ENCODE measurements at places on chromosomes 3 and 15.

DNA sequence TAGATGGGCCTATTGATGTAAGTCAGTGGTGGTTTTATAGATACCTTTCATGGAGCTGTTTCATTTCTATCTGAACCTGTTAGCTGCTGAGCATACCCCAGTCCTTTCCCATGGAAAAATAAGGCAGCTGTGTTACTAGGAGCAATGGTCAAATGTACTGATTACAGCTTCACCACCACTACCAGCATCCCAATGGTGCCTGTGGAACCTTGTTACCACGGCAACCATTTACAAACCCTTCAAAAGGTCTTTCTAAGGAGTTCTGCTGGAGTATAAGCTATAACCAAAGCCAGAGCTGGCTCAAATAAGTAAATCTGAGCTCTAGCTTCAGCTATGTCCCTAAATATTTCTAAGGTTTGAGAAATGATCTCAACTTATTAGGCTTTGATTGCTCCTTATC, 133.4 kb upstream of the ACP3 start:
- no peak for DNase-seq
- H3K4me1 ChIP-seq = no peaks in the 10 kb centered on the region
- H3K36me3 ChIP-seq = no peaks in the 10 kb centered on the region
- H3K27me3 ChIP-seq = no peaks in the 10 kb centered on the region

DNA sequence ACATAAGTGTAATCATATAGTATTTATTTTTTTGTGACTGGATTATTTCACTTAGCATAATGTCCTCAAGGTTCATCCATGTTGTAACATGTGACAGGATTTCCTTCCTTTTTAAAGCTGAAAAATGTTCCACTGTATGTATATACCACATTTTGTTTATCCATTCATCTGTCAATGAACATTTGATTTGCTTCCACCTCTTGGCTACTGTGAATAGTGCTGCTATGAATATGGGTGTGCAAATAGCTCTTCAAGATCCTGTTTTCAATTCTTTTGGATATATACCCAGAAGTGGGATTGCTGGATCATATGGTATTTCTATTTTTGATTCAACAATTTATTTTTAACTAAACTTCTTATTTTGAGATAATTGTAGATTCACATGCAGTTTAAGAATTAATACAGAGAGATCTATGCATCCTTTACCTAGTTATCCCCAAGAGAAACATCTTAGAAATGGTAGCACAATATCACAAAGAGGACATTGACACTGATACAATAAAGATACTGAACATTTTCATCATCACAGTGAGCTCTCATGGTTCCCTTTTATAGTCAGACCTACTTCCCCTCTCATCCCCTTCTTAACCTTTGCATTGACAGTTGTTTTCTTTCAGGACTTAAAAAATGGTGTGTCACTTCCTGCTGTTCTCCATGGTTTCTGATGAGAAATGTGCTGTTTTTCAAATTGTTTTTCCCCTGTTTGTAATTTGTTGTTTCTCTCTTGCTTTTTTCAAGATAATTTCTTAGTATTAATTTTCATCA, 90.1 kb downstream of the SATB1 start:
- H3K27me3 ChIP-seq = no peaks in the 10 kb centered on the region
- H3K4me3 ChIP-seq = no peak overlapping the region
- H3K36me3 ChIP-seq = no peaks in the 10 kb centered on the region
- no peak for DNase-seq
- no peaks in the 10 kb centered on the region for H3K4me1 ChIP-seq

DNA sequence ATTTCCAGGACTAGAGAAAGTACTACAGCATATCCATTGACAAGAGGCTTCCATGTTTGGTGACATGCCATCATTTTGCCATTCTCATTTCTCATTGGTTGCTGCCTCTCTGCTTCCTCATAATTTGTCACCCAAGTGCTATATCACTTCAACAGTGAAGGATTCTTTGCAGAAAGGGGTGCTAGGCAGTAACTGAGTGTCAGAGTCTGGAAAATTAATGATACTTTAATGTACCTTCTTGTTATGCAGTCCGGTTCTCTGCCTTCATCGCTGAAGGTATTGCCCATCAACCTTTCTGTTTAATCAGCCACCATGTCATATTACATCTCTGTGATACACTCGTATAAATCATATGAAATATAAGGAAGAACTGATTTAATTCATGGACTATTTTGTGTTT, 550.3 kb downstream of the ROBO2 start:
- no peaks in the 10 kb centered on the region for H3K4me1 ChIP-seq
- no peaks in the 10 kb centered on the region for H3K27me3 ChIP-seq
- DNase-seq = no peak
- no peak overlapping the region for H3K27ac ChIP-seq
- H3K4me3 ChIP-seq = no peak overlapping the region
- H3K36me3 ChIP-seq = no peaks in the 10 kb centered on the region

DNA sequence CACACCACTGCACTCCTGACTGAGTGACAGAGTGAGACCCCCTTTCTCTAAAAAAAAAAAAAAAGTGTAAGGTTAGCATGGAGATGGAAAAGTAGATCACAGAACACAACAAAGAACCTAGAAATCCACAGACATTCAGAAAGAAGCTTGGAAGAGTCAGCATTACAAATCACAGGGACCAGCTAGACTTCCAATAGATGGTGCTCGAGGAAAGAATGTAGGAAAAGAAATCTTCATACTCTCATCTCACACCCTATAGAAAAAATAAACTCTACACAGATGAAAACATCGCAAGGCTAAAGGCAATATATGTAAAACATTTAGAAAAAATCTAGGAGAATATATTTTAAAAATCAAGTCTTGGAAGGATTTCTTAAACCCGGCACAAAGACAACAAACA, 94.5 kb upstream of the ABHD17C start:
- no peaks in the 10 kb centered on the region for H3K36me3 ChIP-seq
- no peak overlapping the region for H3K4me3 ChIP-seq
- H3K27me3 ChIP-seq = no peaks in the 10 kb centered on the region
- DNase-seq = no peak

GRCh38 chr3:140010391-140010790, 75.4 kb downstream of the CLSTN2 start:
- DNase-seq = no peak
- no peak overlapping the region for H3K4me3 ChIP-seq
- H3K27me3 ChIP-seq = no peaks in the 10 kb centered on the region
- H3K27ac ChIP-seq = no peak overlapping the region

GRCh38 chr3:111850537-111850936, 8.5 kb upstream of the PHLDB2 start:
- no peak overlapping the region for H3K4me3 ChIP-seq
- H3K27ac ChIP-seq = no peak overlapping the region
- DNase-seq = no peak
- no peaks in the 10 kb centered on the region for H3K4me1 ChIP-seq
- no peaks in the 10 kb centered on the region for H3K36me3 ChIP-seq

DNA sequence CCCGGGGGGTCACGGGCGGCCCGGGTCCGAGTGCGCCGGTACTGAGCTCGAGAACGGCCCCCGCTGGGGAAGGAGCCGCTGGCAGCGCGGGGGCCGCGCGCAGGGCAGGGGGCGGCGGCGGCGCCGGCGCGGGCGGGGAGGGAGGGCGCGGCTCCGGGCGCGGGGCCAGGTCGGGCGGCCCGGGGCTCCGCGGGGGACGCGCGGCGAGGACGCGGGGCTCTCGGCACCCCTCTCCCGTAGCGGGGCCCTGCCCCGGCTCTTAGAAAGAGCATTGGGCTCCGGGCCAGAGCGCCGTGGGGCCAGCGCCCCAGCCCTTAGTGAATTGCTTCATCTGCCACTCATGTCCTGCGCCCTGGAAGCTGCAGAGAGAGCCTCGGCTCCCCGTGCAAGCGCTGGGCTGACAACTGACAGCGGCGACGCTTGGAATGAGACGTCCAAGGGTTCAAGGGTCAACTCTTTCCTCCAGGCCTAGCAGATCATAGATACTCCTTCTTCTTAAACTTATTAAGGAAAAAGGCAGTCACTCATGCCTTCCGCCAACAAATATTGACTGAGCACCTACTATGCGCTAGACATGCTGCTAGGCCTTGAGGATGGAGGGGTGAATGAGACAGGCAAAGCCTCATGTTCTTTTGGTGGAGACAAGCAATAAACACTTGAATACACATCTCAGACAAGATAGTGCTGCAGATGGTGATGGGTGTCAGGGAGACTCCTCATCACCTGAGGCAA, 140.8 kb downstream of the SMAD6 start:
- peaks cover 7% of the 10 kb centered on the region for H3K4me1 ChIP-seq
- H3K27me3 ChIP-seq = no peaks in the 10 kb centered on the region
- DNase-seq = peak; percentile 72
- peak overlapping the region; percentile 44 for H3K4me3 ChIP-seq
- no peaks in the 10 kb centered on the region for H3K36me3 ChIP-seq

GRCh38 chr15:67372986-67373675, 118.5 kb downstream of the IQCH start:
- no peak overlapping the region for H3K4me3 ChIP-seq
- H3K27me3 ChIP-seq = no peaks in the 10 kb centered on the region
- no peak for DNase-seq
- no peak overlapping the region for H3K27ac ChIP-seq

GRCh38 chr3:8210882-8211341, 290.7 kb upstream of the LMCD1 start:
- H3K4me3 ChIP-seq = no peak overlapping the region
- no peaks in the 10 kb centered on the region for H3K4me1 ChIP-seq
- no peak overlapping the region for H3K27ac ChIP-seq
- no peaks in the 10 kb centered on the region for H3K27me3 ChIP-seq
- H3K36me3 ChIP-seq = no peaks in the 10 kb centered on the region

DNA sequence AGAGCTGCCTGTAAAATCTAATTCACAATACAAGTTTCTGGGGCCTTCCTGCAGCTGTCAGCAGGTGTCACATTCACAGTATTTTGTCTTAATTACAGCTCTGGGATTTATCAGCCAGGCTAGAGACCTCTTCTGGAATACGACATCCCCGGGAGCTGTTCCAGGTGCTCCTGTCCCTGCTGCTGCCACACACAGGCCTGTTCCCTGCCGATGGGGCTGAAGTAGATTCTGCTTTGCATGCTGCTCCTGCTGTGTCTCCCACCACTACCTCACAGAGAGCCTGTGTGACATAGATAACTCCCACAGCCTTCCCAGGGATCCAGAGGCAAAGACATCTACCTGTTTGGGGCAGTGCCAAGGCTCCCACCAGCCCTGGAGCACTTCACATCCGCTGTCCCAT, 20.4 kb downstream of the COLQ start:
- no peak for DNase-seq
- H3K36me3 ChIP-seq = no peaks in the 10 kb centered on the region
- no peak overlapping the region for H3K27ac ChIP-seq
- peaks cover 16% of the 10 kb centered on the region for H3K4me1 ChIP-seq
- H3K27me3 ChIP-seq = no peaks in the 10 kb centered on the region
- no peak overlapping the region for H3K4me3 ChIP-seq

DNA sequence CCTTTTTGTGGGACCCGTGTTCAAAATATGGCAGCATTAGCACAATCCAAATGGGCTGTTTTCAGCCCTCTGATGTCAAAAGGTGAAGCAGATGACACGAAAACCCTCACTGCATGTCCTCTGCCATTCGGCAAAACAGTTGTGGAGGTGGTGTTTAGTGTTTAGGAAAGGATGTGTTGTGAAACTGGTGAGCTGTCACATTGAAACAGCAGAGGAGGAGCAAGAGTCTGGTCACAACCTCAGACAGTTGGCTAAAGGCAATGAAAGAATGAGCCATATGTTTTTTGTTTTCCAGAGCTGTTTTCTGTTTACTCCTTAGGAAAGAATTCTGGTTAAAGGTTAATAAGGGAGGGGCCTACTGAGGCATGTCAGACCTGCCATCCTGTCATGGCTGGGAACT, 140.7 kb downstream of the VPS8 start:
- H3K27ac ChIP-seq = no peak overlapping the region
- no peak overlapping the region for H3K4me3 ChIP-seq
- H3K4me1 ChIP-seq = no peaks in the 10 kb centered on the region
- H3K27me3 ChIP-seq = no peaks in the 10 kb centered on the region

- no peaks in the 10 kb centered on the region for H3K36me3 ChIP-seq
- H3K27me3 ChIP-seq = no peaks in the 10 kb centered on the region
- H3K4me3 ChIP-seq = no peak overlapping the region
- no peak overlapping the region for H3K27ac ChIP-seq
- H3K4me1 ChIP-seq = no peaks in the 10 kb centered on the region
- DNase-seq = no peak
These were observed 41.8 kb downstream of the HLTF start for GRCh38 chr3:149044339-149045083.
